ENCODE measurements at places on chromosomes 4 and X.

GRCh38 chr4:71195924-71196323, 142.9 kb upstream of the SLC4A4 start:
- peak; percentile 89 for DNase-seq

GRCh38 chrX:109874548-109874947, 128.4 kb upstream of the TMEM164 start:
- DNase-seq = no peak

DNA sequence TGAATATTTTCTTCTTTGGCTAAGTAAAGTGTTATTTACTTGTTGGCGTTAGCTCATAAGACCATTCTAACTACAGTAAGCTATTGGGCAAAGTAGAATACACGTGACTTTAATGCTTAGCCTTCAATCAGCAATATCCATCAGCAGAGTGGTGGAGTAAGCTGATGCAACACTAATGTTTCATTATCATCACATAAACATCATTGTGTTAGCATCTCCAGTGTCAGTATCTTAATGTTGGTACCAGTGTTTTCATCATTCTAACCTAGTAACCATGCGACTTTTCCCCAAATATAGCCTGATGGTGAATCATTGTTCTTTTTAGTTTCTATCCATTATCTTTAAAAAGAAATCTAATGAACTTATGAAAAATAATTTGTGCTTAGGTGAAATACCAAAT, 48.5 kb downstream of the APOOL start:
- DNase-seq = peak; percentile 3

DNA sequence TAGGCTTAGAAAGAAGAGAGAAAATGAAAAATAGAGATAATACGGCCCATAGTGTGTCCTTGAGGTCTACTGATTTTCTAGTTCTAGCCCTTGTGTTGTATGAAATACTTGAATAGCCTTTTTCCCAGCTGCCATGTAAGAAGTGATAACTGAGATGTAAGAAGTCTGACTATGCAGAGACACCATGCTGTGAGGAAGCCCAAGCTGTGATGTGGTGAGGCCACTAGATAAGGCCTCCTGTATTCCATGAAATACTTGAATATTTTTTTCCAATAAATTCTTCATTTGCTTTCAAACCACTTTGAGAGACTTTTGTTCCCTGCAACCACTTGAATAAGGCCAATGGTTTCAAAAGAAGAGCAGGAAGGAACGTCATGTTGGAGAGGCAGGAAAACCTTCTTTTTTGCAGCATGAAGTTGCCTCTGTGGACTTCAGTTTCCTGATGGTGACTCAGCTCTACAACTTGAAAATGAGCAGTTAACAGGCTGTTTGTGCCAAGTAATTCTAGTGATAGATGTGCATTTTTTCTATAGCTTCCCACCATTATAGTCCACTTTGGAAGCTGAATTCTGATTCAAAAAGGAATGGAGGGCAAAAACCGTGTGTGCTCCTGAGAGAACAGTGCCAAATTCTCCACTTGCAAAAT, 25.5 kb upstream of the FAM9C start:
- no peak for DNase-seq

GRCh38 chr4:16168710-16169388, 57.4 kb downstream of the TAPT1 start:
- DNase-seq = no peak

- peak; percentile 25 for DNase-seq
These were observed 227.7 kb downstream of the BCOR start for GRCh38 chrX:39869846-39870601.

- peak; percentile 34 for DNase-seq
These were observed 183.8 kb downstream of the PTTG2 start for GRCh38 chr4:38144031-38144430.

GRCh38 chr4:149988087-149988410, 90.2 kb upstream of the DCLK2 start:
- DNase-seq = no peak

GRCh38 chr4:27154706-27155105, 294.1 kb downstream of the STIM2 start:
- peak; percentile 16 for DNase-seq

GRCh38 chr4:95381843-95382580, 166.8 kb downstream of the UNC5C start:
- no peak for DNase-seq

- DNase-seq = no peak
These were observed 117.8 kb upstream of the NKX1-1 start for GRCh38 chr4:1523907-1524636.

DNA sequence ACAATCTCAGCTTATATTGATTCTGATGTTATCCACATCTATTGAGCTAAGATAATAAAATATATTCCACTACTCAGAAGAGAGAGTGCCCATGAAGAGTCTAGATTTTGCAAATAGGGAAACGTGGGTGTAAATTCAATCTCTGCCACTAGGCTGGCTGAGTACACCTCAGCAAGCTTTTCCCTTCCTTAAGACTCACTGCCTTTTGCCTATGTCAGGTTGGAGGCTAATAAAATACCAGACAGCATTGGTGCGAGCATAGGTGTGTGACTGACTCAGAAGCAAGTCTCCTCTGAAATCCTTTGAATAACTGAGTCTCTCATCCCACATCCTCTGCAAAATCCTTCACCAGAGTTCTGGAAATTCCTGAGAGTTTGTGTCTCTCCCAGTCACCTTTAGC, 405.4 kb upstream of the CPEB2 start:
- DNase-seq = no peak

- no peak for DNase-seq
These were observed 33.5 kb downstream of the CTBP1 start for GRCh38 chr4:1215141-1216075.

GRCh38 chr4:53963781-53964180, 100.6 kb downstream of the CHIC2 start:
- no peak for DNase-seq

DNA sequence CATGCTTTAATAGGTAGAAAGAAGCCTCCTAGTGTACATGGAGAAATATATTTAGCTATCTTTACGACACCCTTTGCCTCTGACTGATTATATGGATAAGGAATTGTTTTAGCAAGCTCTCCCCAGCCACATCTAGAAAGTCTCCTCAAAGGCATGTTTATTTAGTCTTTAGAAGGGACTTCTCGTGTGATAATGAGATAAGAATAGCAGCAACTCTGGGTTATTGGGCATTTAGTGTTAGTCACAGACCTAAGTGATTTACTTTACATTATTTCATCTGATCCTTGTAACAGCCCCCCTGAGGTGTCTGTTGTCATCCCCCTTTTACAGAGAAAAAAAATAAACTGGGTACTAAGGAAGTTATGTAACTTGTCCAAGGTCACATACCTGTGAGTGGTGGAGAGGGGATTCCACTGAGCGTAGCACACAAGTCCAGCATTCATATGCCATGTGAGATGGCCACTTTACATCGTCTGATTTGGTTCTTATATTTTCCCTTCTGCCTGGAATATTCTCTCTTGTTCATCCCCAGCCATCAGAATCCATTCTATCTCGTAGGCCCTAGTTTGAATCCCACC, 77.7 kb downstream of the TSPAN7 start:
- DNase-seq = no peak

- no peak for DNase-seq
These were observed 23.7 kb upstream of the UNC5C start for GRCh38 chr4:95572304-95572991.

GRCh38 chr4:175874306-175874705, 62.2 kb upstream of the GPM6A start:
- no peak for DNase-seq

DNA sequence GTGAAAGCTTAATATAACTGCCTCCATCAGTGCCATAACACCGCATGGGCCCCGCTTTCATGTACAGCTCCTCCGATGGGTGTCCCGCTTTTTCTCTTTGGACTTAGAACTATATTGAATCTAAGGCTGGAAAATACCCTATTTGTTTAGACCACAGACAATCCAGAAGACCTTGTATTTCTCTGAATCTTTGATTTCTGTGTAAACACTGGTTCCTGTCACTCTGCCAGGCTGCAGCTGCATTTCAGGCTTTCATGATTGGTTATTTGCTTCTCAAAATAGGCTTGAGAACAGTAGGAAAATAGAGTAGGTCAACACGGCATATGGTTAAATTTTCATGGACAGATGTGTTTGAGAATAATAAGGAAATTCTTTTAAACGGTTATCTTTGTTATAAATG, 80.0 kb downstream of the NWD2 start:
- DNase-seq = no peak

GRCh38 chrX:139554991-139555675, 24.6 kb downstream of the F9 start:
- no peak for DNase-seq

- no peak for DNase-seq
These were observed 176.2 kb upstream of the GPRIN3 start for GRCh38 chr4:89483833-89484232.

GRCh38 chr4:24603343-24603742, 19.0 kb upstream of the DHX15 start:
- DNase-seq = no peak

Data from AG08395 (cell line).